ENCODE measurements at places on chromosomes 6 and 20.

DNA sequence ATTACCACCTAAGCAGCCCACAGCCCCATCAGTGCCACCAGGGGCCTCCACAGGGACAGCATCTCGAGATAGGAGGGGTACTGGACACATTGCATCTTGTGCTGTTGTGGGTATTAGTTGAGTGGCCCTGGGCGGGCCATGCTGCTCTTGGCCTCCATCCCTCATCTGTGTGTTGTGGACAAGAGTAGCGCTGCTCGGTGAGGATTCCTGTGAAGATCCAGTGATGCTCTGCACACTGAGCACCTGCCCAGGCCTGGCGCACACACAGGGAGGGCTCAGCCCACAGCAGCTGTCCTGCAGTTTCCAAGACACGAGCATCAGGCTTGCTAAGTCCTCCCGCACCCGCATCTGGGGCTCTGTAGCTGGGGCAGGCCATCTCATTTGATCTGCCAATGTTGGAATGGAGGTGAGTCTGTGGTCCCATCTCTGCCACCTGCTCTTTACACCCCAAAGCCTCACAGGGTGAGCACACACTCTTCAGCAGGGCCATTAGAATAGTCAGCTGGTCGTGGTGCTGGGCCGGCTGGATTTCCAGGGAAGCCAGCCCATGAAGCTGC lies 32.0 kb downstream of the SPATA2 start:
- DNase-seq, result no peak

DNA sequence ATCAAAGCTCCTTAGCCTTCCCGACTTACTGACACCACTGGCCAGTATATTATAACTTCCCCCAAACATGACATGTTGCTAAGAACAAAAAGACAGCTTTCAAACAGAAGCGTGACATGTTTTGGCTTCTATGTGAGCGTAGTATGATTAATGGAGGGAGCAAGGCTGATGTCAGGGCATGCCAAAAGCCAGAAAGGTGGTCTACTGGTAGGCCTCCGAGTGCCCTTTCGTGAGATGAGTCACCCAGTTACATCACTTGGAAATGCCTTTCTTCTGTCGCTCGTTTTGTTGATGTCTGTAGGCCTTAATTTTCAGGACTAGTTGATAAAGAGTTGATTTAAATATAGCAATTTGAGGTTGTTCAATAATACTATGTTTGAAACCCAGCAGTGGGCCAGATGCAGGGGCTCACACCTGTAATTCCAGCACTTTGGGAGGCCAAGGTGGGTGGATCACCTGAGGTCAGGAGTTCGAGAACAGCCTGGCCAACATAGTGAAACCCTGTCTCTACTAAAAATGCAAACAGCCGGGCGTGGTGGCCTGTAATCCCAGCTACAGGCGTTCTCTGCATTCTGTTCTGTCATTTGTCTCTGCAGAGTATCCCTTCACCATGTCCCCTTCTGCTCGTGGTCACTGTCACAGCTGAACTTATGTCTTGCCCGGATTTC lies 53.3 kb downstream of the CNKSR3 start:
- DNase-seq, result no peak

GRCh38 chr6:169890049-169890448 lies 138.6 kb downstream of the ERMARD start:
- no peak for DNase-seq

GRCh38 chr6:106247733-106248132 lies 77.8 kb downstream of the ATG5 start:
- no peak for DNase-seq

GRCh38 chr6:99092461-99092860 lies 144.7 kb upstream of the FBXL4 start:
- DNase-seq, result no peak

DNA sequence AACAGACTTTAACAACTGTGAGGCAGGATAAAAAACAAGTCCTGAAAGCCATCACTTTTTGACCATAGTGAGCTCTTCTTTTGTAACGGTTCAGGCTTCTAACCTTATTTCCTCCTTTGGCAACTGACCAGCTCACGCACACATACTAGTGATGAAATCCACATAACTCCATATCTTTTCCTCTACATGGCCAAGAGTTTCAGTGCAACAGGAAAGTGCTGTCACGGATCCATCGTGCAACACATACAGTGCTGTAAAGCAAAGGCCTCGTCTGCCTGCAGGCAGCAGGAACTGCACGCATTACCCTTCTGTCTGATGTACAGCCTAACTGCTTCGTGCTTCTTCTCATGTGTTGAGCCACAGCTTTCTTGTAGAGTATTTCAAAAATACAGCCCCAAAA lies 108.5 kb downstream of the EPM2A start:
- DNase-seq, result no peak

- no peak for DNase-seq
Measured at GRCh38 chr6:161257793-161258457, 15.9 kb downstream of the AGPAT4 start.

- no peak for DNase-seq
Measured at GRCh38 chr20:23257106-23257761, 93.4 kb upstream of the NXT1 start.

DNA sequence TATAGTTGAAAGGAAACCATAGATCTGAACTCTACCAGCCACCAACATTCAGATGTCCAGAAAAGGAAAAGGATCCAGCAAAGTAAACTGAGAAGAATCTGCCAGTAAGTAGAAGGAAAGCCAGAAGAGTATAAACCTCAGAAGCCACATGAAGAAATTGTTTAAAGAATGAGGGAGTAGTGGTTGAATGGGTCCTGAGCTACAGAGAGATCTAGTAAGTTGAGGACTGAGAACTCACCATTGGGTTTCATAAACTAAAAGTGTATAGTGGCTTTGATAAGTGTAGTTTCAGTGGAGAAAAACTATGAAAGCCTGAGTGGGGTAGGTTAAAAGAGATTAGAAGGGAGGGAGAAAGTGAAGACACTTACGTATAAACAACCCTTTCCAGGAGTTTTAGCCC lies 32.0 kb upstream of the SUMO4 start:
- DNase-seq, result no peak

DNA sequence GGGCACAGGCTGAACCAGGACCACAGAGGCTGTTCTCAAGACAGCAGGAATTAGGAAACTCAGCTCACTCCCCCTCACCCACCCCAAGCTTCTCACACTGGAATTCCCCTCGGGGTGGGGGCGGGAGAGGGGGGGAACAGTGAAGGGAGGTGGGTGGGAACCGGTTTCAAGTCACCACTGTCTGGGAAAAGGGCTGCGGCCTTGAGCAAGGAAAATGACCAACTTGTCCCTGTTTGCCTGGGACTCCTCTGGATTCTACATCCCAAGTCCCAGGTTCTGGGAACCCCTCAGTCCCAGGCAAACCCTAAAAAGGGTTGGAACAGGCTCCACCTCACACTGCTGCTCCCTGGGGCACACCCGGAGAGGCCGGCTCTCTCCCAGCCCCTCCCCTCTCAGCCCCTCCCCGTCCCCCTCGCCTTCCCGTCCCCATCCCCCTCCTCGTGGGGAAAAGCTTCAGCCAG lies 230.7 kb downstream of the TFAP2C start:
- DNase-seq, result no peak

DNA sequence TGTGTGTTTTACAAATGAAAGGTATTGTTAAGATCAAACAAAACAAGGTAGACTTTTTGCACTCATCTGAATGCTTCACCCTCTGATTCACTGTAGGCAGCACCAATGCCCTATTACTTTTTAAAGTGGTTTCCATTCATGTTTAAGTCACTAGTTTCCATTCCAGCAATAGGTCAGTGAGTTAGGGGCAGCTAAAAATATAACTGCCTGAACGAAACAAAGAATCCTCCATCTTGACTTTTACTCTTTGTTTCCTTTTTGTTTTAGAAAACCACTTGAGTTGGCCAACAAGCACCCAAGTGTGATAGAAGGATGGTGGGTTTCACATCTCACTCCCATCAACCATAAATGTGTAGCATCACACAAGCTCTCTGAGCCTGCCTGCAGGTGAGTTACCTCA lies 25.5 kb downstream of the CLIC5 start:
- DNase-seq, result no peak

GRCh38 chr20:17503301-17504065 lies 27.7 kb downstream of the BFSP1 start:
- DNase-seq, result no peak

DNA sequence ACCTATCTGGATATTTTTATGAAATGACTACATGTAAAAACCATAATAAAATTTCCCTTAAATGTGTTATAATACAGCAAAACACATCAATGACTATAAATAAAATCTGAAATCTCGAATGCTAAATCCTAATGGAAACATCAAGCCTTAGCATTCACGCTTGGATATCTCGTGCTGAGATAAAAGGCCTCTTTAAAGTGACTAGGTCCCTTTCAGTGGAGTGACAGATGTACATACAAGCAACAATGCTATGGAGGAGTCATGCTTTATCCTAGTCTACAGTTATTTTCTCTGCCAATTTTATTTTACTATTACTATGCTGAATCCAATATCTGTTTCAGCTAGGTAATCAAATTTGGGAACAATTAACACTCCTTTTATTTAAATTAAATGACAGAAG lies 72.4 kb downstream of the MAP3K7 start:
- no peak for DNase-seq

DNA sequence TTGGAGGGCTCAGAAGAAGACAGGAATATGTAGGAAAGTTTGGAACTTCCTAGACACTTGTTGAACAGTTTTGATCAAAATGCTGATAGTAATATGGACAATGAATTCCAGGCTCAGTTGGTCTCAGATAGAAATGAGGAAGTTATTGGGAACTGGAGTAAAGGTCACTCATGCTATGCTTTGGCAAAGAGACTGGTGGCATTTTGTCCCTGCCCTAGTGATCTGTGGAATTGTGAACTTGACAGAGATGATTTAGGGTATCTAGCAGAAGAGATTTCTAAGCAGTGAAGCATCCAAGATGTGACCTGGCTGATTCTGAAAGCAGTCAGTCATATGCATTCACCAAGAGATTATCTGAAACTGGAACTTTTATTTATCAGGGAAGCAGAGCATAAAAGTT lies 45.1 kb downstream of the FRK start:
- DNase-seq, result no peak

- DNase-seq, result no peak
Measured at GRCh38 chr20:21519136-21519584, 5.3 kb upstream of the NKX2-2 start.

DNA sequence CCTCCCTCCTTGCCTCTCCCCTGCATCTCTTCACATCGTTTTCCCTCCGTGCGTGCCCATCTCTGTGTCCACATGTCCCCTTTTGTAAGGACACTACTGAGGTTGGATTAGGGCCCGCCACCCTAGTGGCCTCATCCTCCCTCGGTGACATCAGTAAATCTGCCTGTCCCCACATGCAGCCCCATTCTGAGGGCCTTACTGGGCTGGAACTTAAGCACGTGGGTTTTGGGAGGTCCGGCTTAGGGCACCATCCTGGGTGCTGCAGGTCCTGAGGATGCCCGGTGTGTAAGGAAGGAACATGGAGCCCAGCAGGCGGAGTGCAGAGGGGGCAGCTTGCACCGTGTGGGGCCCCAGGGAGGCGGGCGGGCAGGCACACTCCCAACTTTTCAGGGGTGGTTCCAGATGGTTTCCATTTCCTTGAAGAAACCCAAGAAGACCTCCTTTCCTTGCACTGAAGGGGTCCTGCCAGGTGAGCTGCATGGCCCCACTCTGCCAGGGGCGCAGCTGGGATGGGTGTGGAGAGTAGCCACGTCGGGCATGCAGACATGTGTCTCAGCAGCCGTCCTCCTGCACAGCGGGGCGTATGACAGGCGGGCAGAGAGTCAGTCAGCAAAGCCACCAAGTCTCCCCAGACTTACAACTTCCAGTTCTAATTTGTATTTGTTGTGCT lies 329.9 kb downstream of the QKI start:
- no peak for DNase-seq

- DNase-seq, result no peak
Measured at GRCh38 chr6:109411034-109411433, 28.8 kb upstream of the CD164 start.

- DNase-seq, result no peak
Measured at GRCh38 chr6:36666287-36666686, 12.2 kb upstream of the CDKN1A start.

DNA sequence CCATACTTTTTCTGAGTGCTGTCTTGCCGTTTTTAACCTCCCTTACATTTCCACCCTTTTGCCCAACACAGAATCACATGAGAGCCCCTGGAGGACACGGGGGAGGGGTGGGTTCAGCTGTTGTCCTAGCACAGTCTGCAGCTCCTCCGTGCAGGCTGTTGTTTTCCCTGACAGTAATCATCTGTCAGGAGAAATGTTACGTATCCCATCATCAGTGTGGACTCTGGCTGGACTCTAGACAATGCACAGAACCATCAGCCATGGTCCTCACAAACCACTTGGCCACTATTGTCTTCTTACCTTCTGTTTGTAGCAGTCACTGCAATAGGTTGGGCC lies 92.1 kb downstream of the RIN2 start:
- no peak for DNase-seq

GRCh38 chr6:158211273-158212055 lies 43.3 kb downstream of the GTF2H5 start:
- DNase-seq, result no peak

DNA sequence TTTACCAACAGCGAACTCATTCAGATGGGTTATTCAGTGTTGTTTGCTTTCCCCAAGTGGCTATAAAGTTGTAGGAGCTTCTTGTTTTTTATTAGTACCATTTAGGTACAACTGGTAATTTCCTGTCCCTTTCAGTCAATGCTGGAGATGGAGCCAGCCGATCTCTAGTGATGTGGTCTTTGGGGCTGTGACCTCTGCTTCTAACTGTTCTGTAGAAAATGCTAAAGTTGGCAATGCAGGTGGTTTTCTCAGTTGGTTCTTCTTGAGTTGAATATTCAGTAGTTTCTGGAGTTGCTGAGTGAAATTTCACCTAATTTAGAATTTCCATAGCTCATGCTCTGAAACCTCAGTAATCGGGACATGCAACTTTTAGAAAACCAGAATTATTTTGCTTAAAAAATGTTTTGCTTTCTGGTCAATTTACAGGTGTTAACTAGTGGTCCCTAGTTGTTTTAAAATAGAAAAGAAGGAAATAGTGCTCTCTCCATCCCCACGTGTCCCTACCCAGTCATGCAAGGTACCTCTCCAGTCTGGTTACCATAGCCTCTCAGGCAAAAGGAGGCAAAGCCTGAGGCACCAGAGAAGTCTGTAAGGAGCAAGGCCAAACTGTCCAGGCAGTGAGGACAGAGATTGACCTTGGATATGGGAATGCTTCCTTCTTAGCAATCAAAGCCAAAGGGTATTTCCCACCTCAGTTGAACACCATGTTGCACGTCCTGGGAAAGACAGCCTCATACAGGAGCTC lies 27.3 kb upstream of the GABRR1 start:
- DNase-seq, result no peak

GRCh38 chr6:53290537-53291510 lies 57.9 kb downstream of the ELOVL5 start:
- no peak for DNase-seq

DNA sequence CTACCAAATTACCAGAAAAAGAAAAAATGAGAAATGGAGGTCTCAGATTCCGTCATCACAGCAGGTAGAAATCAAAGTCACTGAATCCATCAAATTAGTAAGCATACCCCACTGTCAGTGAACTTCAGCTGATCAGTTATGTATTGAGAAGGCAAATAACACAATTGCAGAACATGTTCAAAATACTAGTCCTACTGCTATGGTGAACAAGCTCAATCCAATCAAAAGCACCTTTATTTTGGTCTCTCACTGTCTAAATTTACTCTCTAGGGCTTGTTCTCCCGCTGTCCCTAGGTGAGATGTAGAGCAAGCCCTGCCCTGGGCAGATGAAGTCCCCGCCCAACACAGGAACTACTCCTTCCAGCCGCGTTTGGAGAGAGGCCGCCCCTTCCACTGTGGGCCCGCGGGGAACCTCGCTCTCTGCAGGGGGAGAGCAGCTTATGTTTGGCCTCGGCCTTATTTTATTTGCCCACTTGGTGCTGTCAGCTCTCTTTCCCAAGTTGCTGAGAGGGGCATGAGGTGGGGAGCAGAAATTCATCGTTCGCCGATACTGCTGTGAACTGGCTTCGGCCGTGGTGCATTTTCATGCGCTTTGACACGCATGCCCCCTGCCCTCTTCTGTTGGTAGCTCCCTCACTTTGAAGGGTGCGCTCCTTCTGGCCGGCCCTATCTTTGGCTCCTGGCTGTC lies 14.3 kb upstream of the MAP1LC3A start:
- DNase-seq, result no peak
